ENCODE measurements at places on chromosomes 11 and 22. TPM values are rescaled to one million over a fixed set of nuclear protein-coding genes. Genes with fewer than 3 reads are reported as not detected.

DNA sequence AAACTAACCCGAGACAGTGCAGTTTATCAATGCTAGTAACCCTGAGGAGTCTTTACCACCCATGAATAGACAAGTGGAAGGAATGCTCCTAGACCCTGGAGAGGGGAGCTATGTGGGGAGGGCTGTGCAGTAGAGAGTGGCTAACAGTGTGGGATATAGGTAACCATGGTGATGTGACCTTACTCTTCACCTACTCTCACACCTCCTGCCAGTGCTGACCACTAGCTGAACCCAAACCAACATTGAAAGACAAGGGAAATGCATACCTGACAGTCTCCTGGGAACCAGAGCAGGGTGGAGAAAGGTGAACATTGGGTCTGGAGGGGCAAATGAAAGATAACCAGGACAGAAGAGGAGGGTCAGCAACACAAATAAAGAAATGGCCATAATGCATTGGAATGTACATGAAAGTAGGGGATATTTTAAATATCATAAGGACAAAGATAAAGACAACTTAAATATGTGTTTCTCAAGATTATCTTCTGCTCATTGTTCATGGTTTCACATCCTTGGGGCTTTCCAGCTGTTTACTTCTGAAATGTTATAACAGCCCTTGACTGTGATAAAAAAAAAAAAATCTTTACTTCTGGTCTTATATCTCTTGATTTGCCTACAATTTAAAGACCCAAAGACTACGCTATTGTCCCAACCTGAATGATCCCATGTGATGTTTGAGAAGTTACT, 983.3 kb upstream of the TENM4 start:
- DNase-seq = no peak

DNA sequence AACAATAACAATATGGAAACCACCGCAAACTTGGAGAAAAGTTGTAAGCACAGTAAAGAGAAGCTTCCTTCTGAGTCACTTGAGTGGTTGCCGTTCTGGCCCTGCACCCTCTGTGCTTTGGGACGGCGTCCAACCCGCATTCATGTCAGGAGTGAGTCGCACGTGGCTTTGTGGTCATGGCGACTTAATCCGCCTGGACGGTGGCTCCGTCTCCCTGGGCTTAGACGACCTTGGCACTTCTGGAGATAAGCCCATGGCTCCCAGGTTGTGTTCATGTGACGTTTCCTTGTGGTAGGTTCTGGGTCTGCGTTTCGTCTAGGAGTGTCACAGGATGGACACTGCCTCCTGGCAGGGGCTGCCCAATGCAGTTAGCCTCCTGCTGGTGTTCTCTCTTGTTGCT, 40.5 kb downstream of the TPCN2 start:
- no peak for DNase-seq

Gene PTGDR2
- total RNA-seq = 0.18 TPM

GRCh38 chr11:45056529-45056928, 89.9 kb upstream of the PRDM11 start:
- DNase-seq = no peak

- peak; percentile 42 for DNase-seq
Observed at GRCh38 chr22:48902001-48902869, 925.4 kb downstream of the BRD1 start.

GRCh38 chr11:20010851-20011225, 149.4 kb downstream of the DBX1 start:
- no peak for DNase-seq

DNA sequence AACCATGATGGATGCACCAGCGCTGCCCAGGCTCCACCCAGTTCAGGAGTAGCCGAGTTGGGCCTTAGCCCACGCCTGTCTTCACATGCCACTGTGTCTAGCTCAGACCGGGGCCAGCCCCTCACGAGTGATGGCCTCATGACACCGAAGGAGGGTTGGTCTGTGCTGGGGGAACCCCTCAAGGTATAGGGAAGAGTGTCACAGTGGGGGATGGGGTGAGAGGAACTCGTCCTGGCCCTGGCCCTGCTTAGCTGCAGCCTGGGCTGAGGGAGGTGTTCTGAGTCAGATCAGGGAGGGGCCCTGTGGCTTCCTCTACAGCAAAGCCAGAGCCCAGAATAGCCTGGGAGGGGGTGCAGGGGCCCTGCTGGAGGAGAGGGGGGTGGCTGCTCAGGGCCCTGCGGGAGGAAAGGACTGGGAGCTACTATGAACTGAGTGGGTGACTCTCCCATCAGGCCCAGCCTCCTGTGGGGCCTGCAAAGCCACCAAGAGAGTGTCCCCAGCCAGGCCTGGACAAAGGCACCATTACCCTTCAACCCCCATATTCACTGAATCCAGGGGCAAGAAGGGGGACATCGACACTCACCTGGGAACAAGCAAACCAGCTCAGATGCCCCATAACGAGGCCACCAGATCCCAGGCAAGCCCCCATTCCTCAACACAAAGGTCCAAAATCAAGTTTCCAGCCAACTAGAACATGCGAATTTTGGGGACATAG, 41.2 kb downstream of the IGLL5 start:
- DNase-seq = no peak

Gene VSIG2
- total RNA-seq = 1.3 TPM

- no peak for DNase-seq
Observed at GRCh38 chr11:78533399-78533798, 41.3 kb downstream of the NARS2 start.

DNA sequence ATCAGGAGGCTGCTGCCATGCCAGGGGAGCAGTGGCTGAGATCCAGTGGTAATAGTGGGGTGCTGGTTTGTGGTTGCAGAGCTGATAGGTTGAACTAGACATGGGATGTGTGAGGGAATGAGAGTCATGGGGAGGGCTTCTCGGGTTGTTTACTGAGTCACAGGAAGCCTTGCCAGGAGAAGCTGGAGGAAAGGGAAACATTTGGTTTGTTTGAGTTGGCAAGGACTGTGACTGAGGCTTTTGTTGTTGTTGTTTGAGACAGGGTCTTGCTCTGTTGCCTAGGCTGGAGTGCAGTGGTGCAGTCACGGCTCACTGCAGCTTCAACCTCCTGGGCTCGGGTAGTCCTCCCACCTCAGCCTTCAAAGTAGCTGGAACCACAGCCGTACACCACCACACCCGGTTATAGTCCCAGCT, 49.3 kb downstream of the CABIN1 start:
- no peak for DNase-seq

DNA sequence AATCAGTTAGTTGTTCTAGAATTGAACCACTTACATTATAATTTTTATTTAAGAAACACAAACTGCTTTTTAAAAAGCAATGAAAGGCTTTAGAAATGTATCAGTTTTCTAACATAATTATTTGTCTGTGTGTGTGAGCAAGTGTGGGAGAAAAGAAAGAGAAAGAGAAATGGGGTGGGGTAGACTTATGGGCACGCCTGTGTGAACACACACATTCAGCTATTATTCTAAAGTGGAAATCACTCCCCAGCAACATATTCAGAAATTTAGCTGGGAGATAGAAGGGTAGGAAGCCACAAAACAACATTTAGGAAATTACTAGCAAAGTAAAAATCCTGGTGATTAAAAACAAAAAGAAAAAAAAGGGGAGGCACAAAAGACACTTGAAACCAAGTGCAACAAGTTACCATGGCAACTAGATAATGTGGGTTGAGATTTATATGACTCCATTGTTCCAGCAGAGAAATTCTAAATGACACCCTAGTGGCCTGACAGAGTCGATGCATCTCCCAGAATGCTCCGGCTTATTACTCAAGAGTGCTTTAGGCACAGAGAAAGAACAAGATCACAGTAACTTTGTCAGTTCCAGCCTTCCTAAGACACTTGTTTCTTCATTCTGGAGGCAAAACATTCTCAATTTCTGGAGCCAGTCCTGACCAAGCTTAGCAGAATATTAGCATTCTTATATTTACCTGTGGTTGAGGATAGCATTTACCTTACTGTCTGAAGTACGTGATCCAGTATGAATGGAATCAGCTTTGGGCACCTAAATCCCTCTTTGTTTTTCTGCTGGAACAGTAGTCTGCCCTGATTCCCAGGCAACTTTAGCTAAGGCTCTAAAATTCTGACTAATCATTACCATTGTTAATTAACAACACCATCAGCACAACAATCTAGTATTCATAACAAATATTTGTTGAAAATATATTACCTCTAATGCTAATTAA, 444.4 kb downstream of the DLG2 start:
- no peak for DNase-seq

DNA sequence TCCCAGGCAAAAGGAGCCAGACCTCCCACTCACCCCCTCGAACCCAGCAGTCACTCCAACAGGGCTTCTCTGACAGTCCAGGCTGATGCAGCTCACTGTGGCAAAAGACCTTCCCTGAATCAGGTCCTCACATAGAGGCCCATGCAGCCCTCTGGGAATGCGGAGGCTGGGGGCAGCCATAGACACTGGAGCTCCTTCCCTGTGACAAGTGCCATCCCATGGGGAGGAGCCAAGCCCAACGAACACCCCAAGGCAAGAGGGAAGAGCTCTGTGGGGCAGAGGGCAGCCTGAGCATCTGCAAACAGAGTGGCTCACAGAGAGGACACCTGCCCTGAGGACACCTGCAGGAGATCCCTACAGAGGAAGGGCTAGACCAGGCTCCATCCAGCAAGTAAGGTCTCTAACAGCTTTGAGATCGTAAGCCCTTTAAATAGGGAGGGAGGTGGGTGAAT, at the start of gene LINC01488:
LINC01488 (plus strand) TSS at position 271 of the 452 bp plus-strand sequence.
- DNase-seq = no peak

Gene PYGM
- 0.28 TPM for total RNA-seq

Gene LGALS12
- not detected for total RNA-seq

DNA sequence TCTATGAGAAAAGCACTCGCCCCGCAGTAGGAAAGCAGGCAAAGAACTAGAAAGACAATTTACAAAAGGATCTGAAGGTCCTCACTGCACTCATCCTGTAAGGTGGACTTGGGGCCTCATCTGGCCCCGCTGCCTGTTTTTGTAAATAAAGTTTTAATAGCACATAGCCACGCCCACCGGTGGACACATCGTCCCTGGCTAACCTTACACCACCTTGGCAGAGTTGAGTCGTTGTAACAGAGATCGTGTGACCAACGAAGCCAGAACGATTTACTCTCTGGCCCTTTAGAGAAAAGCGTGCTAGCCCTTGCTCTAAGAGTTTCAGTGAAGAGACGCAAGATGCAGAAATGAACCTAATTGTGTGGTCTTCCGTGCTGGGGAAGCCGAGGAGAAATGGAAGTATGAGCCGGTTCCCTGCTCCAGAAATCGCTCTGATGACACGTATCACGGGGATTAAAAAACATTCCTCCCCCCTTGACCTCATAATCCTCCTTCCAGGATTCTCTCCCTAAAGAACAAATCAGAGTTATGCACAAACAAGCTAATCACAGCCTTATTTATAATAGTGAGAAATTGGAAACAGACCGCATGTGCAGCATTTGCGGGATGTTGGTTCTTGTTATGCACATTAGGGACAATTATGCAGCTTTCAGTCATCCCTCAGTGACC, 80.1 kb downstream of the CDKN1C start:
- peak; percentile 28 for DNase-seq

DNA sequence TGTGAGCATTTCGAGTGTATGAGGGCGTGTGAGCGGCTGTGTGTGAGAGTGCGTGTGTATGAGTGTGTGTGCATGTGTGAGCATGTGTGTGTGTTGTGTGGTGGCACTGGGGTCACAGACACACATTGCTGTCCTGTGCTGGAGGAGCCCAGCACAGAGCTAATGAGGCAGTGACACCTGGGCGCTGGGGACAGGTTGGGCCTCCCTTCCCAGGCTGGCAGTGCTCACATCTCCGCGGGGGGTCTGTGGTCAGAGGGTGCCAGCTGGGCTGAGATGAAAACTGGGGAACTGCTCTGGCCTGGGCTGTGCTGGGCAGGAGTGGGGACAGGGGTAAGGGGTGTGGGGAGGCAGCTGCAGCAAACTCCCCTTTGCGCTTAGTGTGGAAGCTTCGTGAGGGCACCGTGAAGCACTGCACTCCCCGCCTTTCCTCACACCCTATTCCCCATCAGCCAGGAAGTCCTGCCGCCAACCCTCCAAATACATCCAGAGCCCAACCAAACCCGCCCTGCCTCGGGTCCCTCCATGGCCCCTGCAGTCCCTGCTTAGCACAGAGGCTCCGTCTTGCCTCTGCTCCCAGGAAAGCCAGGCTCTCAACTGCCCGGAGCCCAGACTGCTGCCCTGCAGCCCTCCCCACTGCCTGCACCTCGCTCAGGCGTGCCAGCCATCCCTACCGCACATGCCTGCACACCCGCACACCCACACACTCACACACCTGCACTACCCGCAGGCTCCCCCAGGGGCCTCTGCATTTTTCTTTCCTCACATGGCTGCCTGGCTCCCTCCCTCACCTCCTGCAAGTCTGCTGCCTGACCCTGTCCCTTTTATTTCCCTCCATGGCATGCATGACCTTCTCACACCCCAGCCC, 62.0 kb upstream of the THY1 start:
- peak; percentile 39 for DNase-seq

Gene CASP12
- not detected for total RNA-seq

GRCh38 chr11:47325271-47326041, 27.0 kb downstream of the MYBPC3 start:
- no peak for DNase-seq

DNA sequence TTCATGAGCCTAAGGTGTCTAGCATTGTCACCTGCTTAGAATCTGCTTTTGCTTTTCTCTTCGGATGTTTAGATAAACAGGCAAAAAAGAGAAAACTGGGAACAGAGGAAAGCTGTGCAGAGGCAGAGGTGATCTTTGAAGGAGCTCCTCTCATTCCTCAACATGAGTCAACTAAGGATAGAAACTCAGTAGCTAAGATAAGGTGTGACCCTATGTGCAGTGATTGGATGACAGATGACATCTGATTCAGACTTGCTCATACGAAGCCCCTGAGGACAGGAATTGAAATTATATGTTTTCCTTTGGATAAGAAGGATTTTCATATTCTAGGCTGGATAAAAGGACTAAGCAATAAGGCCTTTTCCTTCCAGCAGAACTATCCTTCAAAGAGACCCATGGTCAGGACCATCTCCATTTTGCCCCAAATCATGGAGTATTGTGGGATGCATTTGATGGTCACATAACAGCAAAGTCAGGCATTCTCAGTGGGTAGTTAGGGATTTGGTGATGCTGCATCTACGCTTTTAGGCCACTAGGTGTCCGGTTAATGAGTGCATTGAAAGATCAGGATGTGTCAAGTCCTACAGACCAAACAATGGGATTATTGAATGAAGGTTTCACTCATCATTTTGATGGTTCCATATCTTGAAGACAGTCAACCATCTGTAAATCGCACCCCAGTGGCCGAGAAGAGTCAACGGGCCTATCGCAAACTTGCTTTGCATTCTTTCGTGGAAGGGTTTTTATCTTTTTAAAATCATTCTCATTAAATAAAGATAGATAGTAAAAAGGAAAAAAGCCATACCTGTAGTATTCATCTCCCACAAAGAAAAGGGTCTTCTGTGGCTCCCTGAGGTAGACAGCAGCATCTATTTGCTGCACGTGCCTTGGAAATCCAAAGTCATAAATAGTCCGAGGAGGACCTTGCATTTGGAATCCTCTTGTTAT, 32.2 kb downstream of the MMP20 start:
- no peak for DNase-seq
